ENCODE measurements at places on chromosomes 13 and 19.

DNA sequence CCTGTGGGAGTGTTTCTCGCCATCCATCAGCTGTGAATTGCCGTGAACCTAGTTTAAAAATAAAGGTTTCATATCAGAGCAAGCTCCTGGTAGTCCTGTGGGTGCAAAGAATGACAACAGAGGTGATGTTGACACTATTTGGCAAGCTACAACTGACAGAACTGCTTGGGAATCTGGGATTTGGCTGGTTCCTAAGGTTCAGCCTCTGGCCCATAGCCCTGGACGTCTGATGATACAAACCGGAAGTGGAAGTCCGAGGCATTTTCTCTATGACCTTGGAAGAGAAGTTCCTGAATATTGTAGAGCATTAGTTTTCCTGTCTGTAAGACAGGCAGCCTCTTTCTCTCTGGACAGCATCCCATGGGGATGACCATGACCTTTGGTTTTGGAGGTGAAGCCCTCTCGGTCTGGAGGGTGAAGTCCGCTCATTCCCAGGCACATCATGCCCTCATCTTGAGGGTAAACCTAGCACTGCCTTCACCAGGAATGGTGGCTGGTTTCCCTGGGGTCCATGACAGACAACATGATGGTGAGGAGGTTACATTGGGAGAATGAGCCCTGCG lies 29.1 kb downstream of the GATAD2A start:
- no peak for DNase-seq

DNA sequence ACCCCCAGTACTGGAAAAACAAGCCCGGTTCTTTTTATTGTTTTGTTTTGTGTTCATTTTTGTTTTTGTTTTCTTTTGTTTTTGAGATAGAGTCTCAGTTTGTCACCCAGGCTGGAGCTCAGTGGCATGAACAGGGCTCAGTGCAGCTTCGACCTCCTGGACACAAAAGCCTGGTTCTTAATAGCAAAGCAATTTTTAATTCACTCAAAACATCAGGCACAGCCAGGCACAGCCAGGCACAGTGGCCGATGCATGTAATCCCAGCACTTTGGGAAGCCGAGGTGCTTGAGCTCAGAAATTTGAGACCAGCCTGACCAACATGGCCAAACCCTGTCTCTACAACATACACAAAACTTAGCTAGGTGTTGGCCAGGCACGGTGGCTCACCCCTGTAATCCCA lies 30.7 kb downstream of the INSR start:
- no peak for DNase-seq

GRCh38 chr19:29617366-29618266 lies 11.5 kb downstream of the POP4 start:
- no peak for DNase-seq

DNA sequence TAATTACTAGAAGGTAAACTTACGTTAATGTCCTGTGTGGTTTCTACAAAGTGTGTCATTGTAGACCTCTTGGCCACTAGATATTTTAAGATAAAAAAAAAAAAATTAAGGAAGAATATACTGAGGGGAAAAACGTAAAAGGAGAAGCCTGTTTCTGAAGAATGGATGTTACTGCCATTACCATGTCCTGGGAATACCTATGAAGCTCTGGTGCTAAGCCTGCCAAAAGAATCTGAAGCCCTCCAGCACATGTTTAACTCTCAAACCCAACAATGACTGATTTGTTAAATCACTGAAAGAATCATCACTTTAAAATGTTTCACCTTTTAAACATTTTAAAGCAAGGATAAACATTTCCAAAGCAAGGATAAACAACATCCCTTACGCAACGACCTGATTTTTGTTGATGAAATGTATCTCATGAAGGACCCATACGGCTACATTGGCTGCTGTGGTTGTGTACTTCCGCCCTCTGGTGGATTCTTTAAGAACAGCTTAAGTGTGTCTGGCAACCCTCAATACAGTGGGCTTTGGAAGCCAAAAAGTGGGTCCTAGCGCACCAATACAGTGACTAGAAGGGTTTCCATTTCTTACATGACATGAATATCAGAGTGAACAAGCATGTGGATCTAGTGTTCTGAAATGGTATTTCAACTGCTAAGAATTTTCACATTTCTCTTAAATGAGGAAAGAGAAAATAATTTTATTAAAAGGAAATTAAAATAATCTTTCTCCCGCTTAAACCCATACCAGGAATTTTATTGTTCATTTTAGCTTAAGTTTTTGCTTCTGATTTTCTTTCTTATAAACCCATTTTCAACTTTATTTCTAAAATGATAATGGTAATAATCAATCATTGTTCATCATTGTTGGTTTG lies 74.5 kb upstream of the RAP2A start:
- peak; percentile 40 for DNase-seq

DNA sequence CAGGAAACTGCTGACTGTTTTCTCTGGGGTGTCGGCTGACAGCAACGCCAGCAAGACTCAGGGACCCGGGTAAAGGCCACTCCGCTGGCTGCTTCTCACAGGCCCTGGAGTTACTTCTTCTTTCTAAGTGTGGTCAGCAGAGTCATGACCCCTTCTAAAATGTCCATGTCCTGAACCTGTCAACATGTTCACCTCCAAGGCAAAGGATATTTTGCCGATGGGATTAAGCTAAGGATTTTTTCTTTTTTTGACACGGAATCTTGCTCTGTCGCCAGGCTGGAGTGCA lies 7.9 kb downstream of the PEX11G start:
- DNase-seq: no peak

- no peak for DNase-seq
Observed at GRCh38 chr19:49247676-49248075, 77.3 kb downstream of the SLC6A16 start.

- DNase-seq: no peak
Observed at GRCh38 chr19:7455600-7456296, 33.1 kb downstream of the PEX11G start.

DNA sequence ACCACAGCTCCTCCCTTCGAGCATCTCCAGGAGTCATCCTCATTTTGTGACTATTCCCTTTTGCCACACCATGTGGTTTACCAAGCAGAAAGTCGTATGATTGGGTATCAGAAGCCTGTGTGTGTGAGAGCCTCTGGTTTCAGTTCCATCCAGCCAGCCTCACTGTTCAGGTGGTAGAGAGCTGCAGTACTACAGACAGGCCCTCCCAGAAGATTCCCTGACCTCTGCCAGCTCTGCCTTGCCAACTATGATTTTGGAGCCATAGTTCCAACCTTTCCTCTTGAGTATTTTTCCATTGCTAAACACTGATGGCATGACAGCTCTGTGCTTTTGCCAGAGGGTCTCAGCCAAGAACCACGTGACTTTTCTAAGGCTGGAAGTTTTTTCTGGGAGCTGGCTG lies 82.5 kb downstream of the DHRS12 start:
- DNase-seq: no peak

GRCh38 chr19:17429641-17430113 lies 9.8 kb downstream of the MVB12A start:
- DNase-seq: no peak

DNA sequence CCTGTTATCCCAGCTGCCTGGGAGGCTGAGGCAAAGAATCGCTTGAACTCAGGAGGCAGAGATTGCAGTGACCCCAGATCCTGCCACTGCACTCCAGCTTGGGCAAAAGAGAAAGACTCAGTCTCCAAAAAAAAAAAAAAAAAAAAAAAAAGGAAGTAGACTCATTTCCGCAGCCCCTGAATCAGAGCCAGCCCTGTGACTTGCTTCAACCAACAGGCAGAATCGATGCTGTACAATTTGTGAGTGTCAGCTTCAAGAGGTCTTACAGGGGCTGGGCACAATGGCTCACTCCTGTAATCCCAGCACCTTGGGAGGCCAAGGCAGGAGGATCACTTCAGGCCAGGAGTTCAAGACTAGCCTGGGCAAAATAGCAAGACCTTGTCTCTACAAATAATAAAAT lies 12.8 kb downstream of the ANKRD27 start:
- no peak for DNase-seq

DNA sequence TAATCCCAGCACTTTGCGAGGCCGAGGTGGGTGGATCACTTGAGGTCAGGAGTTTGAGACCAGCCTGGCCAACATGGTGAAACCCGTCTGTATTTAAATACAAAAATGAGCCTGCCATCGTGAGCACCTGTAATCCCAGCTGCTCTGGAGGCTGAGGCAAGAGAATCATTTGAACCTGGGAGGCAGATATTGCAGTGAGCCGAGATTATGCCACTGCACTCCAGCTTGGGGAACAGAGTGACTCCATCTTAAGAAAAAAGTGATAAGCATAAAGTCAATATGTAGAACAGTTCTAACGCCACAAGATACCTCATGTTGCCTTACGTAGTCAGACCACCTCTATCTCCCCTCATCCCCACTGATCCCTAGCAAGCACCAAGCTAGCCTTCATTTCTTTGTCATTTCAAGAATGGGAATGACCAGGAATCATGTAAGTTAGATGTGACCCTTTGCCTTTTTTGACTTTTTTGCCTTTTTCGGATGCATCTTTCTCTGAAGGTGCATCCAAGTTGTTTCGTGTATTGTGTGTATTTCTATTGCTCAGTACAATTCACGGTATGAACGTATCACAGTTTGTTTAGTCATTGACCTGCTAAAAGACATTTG lies 6.4 kb downstream of the RPL21 start:
- DNase-seq: no peak

- no peak for DNase-seq
Observed at GRCh38 chr19:6097911-6098310, 12.4 kb downstream of the RFX2 start.

DNA sequence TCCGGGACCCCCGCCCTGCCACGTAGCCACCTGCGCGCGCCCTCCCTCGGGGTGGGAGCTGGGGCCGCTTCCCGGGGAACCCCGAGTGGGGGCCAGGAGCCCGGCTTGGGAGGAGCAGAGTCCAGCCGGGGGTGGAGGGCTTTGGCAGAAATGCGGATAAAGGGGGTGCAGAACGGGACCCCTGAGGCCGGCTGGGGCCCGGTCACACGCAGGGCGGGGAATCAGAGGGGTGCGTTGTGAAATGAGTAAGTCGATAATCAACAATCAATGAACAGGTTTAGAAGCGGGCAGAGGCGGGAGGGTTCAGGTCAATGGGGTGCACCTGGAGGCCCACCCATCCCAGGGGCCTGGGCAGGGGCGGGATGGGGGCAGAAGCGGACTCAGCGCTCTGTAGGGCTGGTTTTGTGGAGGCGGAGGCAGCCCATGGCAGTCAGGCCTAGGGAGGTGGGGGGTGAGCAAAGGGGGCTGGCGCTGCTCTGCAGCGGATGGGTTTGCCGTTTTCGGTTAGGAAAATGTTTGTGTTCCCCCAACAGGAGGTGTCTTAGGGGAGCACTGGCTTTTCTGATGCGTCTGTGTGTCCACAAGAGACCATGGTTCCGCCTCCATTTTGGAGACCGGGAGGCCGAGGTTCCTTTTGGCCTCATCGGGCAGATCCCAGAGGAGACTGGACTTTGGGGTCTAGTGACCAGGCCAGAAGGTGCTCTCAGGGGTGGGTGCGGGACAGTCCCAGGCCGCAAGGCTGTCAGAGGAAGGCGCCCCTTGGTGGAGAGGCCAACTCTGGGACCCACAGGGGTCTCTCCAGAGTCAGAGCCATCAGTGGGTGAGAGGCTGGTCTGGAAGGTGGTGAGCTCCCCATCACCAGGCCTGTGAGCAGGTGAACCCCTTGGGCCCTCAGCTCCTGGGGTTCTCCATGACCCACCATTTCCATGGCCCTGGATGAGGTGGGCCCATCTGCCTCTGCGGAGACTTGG lies 683 bp upstream of the DIRAS1 start:
- DNase-seq: no peak

- peak; percentile 70 for DNase-seq
Observed at GRCh38 chr19:17385878-17386611, 8.0 kb downstream of the CCDC194 start.

GRCh38 chr13:57624565-57625435 lies 6.7 kb upstream of the PCDH17 start:
- no peak for DNase-seq

DNA sequence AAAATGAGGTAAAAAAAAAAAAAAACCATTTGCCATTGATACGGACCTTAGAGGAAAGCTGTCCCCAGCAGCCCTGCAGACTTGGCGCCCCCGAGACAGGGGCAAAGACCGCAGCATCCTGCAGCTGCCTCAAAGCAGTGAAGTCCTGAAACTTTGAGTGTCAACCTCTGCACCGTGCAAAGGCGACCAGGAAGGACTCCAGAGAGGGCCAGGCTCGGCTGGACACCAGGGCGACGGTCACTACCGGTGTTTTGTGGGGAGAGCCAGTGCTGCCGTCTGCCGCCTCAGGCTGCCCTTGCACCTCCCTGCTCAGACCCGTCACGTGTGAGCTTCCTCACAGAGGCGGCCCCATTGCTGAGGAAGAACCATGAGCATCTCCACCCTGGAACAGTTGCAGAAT lies 146.7 kb upstream of the SPACA7 start:
- no peak for DNase-seq

GRCh38 chr13:106362707-106363106 lies 172.8 kb downstream of the EFNB2 start:
- DNase-seq: no peak

DNA sequence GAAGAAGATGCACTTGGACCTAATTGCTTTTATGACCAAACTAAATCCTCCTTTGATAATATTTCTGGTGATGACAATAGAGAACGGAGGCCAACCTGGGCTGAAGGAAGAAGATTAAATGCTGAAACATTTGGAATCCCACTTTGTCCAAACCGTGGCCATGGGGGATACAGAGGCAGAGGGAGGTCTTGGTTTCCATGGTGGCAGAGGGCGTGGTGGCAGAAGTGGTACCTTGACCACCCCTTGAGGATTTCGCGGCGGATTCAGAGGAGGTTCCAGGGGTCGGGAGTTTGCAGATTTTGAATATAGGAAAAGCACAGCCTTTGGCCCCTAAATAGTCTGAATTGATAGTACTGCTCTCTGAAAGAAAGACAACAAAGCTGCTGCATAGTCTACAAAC lies 7.2 kb upstream of the LILRB3 start:
- DNase-seq: no peak

DNA sequence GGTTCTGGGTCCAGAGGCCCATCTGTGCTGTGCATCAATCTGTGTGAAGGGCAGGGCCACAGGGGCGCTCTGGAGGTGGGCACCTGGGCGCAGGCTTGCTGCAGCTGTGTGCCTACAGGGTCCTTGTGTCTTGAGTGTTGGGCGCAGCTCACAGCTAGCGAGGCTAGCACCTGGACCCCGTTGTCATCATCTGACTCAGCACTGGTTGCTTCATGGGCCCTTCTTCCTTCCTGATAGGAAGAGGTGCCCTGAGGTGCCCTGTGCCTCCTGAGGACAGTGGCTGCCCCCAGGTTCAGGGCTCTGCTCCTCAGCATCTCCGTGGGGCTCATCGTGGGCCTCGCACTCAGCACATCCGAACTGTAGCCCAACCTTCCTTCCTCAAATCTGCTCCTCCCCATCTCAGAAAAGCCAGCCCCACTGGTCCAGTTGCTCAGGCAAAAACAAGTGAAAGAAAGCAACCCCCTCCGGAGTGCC lies 54.8 kb downstream of the GATAD2A start:
- peak; percentile 25 for DNase-seq

DNA sequence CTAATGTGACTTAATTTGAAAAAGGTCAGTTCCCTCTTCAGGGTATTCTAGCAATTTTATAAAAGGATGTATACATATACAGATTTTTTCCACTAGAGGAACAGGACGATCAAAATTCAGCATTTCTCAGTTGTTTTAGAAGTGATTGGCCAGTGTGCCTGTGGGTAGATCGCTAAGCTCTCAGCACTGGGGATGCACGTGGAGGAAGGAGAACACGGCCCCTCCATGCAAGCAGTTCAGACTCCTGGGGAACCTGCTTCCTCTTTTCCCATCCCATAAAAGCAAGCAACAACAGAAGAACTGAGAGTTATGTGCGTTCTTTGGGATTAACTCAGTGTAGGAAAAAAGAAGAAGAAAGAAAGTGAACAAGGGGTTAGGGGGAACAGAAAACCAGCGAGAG lies 328.8 kb downstream of the FOXO1 start:
- no peak for DNase-seq
